Fibroblast of skin of right biceps (primary cell): ENCODE measurements at places on chromosomes 7 and 10.

GRCh38 chr10:841535-841934, 90.0 kb downstream of the LARP4B start:
- no peak for DNase-seq

DNA sequence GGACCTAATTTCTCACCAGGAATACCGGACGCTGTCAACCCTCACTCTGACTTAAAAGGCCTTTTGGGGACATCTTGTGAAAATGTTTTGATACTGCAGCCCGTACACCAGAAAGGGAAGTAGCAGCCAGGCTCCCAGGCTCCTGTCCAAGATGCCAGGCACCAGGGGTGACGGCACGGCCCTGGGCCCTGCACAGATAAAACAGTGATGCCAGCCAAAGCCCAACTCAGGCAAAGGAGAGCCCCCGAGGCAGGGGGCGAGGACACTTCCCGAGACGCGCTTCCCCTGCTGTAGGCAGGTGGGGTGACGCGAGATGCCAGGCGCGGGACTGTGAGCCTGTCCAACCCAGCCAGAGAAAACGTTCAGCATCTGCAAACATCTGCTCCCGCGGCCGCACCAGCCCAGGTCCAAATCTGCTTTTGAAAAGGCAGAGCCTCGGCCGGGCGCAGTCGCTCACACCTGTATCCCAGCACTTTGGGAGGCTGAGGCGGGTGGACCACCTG, 15.7 kb downstream of the ZFAND2A start:
- no peak for DNase-seq

DNA sequence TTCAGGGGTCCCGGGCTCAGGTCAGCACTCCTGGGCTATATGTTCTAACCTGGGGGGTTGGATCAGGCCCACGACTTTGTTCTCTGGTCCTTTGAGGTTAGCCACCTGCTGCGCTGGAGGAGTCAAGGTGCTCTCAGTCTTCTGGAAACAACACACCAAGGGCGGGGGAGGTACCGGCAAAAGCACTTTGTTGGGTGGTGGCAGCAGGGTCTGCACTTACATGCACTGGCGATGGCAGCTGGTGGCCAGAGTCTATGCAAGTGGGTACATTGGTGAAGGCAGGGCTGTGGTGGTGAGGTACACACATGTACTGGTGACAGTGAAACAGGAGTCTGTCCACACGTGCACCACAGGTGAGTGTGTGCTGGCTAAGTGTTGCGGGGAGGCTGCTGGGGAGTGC, 194.2 kb upstream of the MAGI2 start:
- no peak for DNase-seq

- DNase-seq: peak; percentile 60
These were observed 82.6 kb upstream of the ZMIZ1 start for GRCh38 chr10:78985973-78986818.

GRCh38 chr7:2893411-2893861, 49.3 kb upstream of the GNA12 start:
- no peak for DNase-seq

DNA sequence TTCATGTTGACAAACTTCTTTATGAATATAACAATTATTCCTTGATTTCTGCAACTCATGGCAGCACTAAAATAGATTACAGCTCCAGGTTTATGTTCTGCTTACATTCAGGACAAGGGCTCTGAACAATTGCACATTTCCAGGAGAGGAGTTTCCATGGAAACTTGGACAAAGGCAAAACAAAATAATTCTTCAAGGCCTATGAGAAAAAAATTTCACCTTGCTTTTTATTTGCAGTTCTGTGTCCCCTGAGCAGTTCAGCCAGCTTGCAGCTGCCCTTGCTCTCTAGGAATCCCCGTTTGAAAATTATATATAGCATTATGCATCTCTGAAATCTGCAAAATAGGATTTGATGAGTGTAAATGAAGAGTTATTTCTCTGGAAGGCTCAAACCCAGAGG, 71.7 kb downstream of the ARL4A start:
- DNase-seq: no peak

DNA sequence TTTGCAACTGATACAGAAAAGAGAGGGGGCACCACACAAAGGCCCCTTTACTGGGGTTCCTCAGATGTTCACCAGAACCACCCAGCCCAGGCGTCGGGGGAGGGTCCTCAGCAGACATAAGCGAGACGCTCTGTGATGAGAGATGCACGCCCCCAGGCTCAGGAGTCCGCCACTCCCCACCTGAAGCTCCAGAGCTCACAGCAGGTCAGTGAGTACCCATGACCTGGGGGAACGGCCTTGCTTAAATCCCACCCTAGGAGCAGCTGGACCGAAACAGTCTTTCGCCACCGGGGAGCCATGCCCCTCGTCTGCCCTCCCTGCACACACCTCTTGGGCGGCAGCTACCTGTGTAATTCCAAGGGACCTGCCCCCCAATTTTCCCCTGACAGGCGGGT, 2.8 kb downstream of the CRYGN start:
- no peak for DNase-seq

DNA sequence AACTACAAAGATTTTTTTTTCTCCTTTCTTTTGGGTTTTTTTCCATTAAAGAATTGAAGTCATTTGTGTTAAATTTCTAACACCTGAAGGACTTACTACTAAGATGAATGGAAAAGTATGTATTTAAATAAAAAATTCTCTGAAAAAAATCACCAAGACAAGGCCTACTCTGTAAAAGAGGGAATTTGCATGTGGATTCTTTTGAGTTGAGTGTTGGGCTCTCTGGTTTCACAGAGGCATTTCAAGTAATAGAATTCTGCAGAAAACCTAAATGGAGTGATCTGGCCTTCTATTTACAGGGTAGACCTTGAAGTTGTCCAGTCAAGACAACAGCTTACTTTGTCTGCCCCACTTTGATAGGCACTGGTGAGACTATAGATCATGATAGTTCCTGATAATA, 4.1 kb downstream of the LRRC17 start:
- DNase-seq: peak; percentile 45

GRCh38 chr7:37211097-37211880, 237.4 kb downstream of the ELMO1 start:
- peak; percentile 69 for DNase-seq

DNA sequence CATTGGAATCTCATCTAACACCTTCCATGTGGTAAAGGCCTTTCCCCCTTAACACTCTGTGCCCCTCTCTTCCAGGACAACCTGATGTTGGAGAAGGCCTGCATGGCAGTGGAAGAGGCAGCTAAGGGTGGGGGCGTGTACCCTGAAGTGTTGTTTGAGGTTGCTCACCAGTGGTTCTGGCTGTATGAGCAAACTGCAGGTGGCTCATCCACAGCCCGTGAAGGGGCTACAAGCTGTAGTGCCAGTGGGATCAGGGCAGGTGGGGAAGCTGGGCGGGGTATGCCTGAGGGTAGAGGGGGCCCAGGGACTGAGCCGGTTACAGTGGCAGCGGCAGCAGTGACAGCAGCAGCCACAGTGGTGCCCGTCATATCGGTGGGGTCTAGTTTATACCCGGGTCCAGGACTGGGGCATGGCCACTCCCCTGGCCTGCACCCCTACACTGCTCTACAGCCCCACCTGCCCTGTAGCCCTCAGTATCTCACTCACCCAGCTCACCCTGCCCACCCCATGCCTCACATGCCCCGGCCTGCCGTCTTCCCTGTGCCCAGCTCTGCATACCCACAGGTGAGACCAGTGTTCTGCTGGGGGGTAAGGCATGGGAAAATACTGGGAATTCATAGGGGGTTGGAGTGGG, 12.4 kb downstream of the NDST2 start:
- DNase-seq: no peak

DNA sequence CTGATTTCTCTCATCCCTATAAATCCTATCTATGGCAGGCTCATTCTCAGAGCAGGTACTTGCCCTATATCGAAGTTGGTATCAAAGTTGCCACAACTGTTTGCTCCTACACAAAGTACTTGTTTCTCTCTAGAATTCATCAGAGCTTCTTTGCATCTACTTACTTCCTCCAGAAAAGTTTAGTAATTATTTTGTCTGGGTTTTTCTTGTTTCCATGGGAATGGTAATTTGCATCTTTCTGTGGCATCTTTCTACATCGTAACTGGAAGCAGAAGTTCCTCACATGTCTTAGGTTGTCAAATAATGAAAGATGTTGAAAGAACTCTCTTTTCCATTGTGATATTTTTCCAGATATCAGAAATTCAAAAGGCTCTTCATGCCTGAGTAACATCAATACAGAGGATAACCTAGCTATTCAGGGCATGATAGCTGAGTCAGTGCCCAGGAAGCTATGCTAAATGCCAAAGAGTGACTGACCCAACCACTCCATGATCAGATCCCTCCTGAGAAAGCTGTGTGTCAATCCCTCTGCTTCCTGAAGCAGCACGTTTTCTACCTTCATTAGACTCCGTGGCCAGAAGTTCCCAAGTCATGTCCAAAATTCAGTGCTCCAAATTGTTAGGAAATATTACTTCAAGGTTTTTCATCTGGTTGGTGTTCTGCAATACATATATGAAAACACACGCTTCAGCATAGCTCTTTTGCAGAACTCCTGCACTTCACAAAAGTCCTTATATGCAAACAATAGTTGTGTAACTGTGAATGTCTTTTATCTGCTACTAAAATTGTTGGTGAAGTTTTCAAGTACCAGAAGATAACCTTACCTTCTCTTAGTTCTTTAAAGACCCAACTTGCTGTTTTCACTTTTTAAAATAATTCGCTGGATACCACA, 216.5 kb downstream of the VTI1A start:
- DNase-seq: peak; percentile 80

GRCh38 chr10:71393841-71394475, 2.8 kb upstream of the CDH23 start:
- no peak for DNase-seq

GRCh38 chr7:132446260-132446659, 130.0 kb downstream of the PLXNA4 start:
- no peak for DNase-seq

- peak; percentile 90 for DNase-seq
These were observed at the start of gene HPS6 for GRCh38 chr10:102064868-102065560. Gene HPS6, plus strand, starts transcription at chr10:102065349. Its CDS starts 126 bp downstream, at chr10:102065475.

GRCh38 chr10:100998183-100998990, 1.2 kb upstream of the LZTS2 start:
- peak; percentile 87 for DNase-seq

- DNase-seq: no peak
These were observed 221.8 kb upstream of the TMEM72 start for GRCh38 chr10:44689368-44689767.

DNA sequence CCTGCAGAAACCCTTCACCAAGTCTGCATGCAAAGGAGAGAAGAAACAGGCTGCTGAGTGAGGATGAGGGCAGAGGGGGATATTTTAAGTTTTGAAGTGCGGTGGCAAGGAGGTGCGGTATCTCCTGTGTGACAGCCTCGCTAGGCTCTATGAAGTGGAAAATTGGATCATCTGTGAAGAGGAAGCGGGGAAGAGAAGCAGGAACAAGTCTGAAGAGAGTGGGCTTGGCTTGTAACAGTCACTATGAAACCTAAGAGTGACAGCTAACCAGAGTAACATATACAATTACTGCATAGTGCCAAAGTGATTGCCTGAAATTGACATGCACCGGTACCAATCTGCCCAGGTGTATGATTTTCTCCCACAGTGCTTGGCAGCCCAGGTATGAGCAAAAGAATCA, 287.5 kb upstream of the KLF14 start:
- no peak for DNase-seq

GRCh38 chr10:86632009-86632800, 22.1 kb upstream of the OPN4 start:
- peak; percentile 35 for DNase-seq

DNA sequence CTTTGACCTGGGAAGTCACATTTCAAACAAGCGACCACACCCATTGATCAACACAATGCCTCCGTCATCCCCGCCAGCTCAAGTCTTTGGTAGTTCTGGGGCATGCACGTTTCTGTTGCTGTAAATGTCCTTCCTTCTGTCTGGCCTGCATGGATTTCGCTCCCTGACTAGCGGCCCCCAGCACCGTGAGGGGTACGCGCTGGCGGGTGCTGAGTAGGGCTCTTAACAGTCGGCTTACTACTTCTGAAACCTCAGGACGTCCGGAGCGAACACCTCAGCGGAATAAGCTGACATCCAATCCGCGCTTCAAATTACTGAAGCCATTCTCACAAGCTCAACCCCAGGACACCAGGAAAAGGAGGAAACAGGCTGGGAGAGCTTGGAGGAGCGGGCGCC, 505 bp downstream of the NUDCD3 start:
- peak; percentile 24 for DNase-seq

DNA sequence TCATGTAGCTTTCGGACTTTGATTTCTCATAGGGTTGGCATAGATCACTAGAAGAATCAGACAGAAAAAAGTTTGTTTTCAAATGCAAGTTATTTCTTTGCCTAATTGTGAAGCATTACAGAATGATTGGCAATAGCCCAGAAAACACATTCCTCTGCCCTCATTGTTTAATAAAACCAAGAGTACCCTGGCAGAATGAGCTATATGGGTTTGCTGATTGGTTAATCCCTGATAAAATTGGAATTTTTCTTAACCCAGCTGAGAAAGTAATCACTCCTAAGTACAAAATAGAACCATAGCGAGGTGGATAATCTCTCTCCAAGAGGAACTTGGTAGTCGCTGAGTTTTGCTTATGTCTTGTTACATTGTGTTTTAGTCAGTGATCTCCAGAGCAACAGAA, 30.9 kb upstream of the CREB5 start:
- DNase-seq: no peak

- DNase-seq: peak; percentile 72
These were observed 123.6 kb downstream of the RNF216 start for GRCh38 chr7:5657901-5658300.

- DNase-seq: no peak
These were observed 114.3 kb downstream of the MPP7 start for GRCh38 chr10:28188526-28188925.

DNA sequence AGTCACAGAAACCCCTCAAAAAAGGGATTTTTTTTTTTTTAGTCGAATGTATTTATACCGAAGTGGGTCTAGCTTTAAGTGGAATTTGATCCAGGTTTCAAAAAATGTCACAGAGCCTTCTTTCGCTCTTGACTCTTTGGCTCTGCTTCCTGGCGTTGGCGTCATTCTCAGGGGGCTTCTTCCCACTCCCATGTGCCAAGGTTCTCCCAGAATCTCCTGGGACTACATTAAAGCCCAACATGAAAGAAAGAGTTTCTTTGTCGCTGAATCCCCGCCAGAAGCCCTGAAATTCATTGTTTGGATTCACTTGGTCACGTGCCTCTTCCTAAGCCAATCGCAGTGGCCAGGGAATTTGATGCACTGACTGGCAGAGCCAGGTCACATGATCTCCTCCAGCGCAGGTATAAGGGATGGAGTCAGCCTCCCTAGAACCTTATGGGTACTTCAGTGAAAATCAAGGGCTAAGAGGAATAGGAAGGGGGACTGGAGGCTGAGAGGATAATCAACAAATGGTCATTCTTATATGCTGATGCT, 101.2 kb downstream of the RPS24 start:
- DNase-seq: no peak

DNA sequence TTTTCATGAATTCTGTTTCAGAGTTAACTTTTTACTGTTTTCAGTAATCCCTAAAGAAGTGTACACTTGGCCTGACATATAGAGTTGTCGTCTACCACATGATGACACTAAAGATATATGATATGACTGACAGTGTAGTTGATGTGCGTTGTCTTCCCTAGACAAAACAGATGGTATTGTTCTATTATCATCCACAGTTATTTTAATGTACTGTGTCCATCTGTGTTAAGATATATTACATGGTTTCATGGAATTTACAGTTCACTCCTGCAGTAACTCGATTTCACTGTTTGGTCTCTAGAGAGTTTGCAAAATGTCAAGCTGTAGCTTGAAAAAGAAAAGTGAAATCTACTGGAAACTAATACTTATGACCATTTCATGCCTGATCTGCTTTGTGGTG, 18.1 kb downstream of the FOXP2 start:
- no peak for DNase-seq

- DNase-seq: no peak
These were observed 188.2 kb upstream of the MKLN1 start for GRCh38 chr7:131139462-131139861.
